NCI-H524 treated with DMSO at 0.1 percent for 48 hours (cell line): ENCODE measurements at places on chromosomes 5 and 9.
A peak's percentile ranks its signal among the peaks of the same experiment; 100 is the strongest.

DNA sequence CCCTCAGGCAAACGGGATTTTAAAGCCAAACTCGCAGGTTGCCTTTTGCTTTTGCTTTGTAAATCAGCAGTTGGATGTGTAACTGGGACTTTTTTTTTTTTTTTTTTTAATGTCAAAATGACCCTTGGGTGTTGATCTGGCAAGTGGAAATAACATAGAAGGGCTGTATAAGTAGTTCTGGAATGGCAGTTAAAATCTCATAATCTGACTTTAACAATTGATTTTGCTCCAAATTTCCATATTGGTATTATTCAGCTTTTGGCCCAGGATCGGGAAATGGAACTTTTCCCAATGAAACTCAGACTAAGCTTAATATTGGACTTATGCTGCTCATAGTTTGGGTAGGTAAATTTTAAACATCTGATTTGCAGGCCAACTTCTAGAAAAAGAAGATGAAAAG, 346.8 kb upstream of the NUDT12 start:
- no peak for DNase-seq

- DNase-seq, result no peak
Observed at GRCh38 chr9:84736536-84736935, 67.0 kb downstream of the NTRK2 start.

GRCh38 chr9:114264806-114265550, 57.9 kb upstream of the ORM1 start:
- DNase-seq, result peak; percentile 83

- DNase-seq, result peak; percentile 47
Observed at GRCh38 chr5:138649775-138650174, 74.6 kb upstream of the HSPA9 start.

DNA sequence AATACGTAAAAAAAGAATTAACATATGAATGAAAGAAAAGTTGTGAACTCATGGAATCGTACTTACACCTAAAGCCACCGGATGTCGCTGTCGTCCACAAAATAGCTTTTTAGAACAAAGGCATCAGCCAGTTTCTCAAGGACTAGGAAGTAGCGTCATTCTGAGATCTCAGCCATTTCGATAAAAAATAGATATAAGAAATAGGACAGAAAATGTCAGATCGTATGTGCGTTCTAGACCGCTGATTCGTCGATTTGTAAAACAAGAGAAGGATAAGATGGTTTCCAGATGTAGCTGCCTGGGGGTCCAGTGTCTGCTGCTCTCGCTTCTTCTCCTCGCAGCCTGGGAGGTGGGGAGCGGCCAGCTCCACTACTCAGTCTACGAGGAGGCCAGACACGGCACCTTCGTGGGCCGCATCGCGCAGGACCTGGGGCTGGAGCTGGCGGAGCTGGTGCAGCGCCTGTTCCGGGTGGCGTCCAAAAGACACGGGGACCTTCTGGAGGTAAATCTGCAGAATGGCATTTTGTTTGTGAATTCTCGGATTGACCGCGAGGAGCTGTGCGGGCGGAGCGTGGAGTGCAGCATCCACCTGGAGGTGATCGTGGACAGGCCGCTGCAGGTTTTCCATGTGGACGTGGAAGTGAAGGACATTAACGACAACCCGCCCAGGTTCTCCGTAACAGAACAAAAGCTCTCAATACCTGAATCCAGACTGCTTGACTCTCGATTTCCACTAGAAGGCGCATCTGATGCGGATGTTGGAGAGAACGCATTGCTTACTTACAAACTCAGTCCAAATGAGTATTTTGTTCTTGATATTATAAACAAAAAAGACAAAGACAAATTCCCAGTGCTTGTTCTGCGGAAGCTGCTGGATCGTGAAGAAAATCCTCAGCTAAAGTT, at the start of gene PCDHA10:
Gene PCDHA10 (plus strand): TSS at position 126 of the 903 bp plus-strand sequence. CDS start 152 bp downstream, at position 278.
- no peak for DNase-seq

- DNase-seq, result no peak
Observed at GRCh38 chr5:23528677-23529076, 21.3 kb downstream of the PRDM9 start.

DNA sequence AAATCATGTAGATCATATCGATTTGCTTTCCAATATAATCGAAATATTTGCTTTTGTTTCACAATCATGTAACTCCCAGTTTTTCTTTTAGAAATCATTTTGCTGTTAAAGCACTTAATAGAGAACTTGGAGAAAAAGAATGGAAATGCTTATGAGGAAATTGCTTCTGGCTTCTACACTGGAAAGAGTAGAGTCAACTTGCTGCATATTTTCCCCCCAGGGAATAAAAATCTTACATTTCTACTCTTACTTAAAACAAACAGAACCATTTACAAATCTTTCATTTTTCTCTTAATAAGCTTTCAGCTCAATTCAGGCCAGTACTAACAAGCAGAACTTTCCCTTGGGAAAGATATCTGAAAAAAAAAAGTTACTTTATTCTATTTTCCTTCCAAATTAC, 312.0 kb downstream of the CHSY3 start:
- DNase-seq, result no peak

DNA sequence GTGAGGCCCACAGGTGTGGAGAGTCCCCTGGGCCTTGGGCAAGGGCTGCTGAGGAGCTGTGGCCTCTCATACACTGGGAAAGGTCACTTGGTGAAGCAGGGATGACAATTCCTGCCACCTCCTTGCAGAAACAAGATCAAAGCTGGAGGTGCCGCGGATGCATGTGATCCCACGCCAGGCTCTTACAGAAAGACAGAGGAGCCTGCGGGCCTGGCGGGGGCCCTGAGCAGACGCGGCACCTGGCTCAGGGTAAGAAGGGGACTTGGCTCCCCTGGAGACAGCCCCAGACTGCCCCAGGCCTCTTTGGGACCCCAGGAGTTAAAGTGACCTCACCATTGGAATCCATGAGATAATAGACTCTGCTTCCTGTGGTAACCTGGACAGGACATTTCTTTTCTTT, 4.8 kb downstream of the GFPT2 start:
- DNase-seq, result no peak

DNA sequence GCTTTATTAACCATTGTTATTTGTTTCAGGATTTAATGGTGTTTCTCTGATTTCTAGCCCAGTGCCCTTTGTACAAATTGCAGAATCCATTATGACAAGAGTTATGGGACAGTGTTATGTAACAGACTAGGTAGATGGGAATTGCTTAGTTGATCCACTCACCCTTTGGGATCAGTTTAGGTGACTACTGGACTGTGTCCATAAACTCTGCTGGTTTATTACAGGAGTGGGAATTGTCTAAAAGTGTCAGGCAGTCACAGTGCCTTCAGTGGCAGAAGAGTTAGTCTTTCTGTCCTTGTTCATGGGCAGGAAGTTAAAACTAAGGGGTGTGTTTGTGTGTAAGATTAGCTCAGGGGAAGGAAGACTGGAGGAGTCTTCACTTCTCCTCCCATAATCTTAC, 29.3 kb downstream of the RCL1 start:
- no peak for DNase-seq

DNA sequence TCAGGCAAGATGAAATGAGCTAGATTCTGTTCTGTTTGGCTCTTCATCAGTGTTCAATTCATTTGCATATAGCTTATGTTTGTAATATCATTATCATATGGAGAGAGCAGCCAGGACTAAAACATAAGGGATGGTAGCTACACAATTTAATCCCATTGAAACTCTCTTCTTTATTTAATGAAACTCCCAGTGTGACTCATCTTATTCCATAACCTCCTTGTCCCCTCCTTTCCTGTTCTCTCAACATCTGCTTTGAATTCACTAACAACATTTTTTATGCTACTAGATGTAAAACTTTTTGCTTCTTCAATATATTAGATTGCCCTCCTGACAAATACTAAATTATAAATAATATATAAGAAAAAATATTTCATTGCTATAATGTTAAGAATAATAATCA, 1823.4 kb downstream of the MAT2B start:
- DNase-seq, result no peak

GRCh38 chr9:86408121-86408520, 53.9 kb upstream of the TUT7 start:
- DNase-seq, result no peak

GRCh38 chr9:70567511-70567910, 153.1 kb upstream of the KLF9 start:
- DNase-seq, result no peak

GRCh38 chr9:3879726-3880505, 354.1 kb upstream of the RFX3 start:
- DNase-seq, result peak; percentile 60

- no peak for DNase-seq
Observed at GRCh38 chr9:96173640-96174039, 128.3 kb downstream of the HSD17B3 start.

- DNase-seq, result no peak
Observed at GRCh38 chr5:142334538-142334937, 9.7 kb upstream of the SPRY4 start.

DNA sequence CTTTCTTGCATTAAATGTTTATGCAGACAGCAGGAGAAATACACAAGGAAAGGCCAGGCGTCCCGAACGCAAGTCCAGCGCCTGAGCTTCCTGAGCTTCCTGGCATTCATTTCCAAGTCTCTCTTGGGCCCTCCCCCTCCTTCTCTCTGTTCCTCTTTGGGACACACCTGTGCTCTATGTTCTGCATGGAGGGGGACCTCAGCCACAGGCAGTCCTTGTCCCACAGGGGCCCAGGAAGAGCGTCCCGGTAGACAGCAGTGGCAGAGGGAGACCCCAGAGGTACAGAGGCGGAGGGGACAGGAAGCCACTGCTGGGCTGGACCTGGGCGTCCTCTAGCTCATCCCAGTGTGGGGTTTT, 221.3 kb downstream of the C9orf50 start:
- no peak for DNase-seq

DNA sequence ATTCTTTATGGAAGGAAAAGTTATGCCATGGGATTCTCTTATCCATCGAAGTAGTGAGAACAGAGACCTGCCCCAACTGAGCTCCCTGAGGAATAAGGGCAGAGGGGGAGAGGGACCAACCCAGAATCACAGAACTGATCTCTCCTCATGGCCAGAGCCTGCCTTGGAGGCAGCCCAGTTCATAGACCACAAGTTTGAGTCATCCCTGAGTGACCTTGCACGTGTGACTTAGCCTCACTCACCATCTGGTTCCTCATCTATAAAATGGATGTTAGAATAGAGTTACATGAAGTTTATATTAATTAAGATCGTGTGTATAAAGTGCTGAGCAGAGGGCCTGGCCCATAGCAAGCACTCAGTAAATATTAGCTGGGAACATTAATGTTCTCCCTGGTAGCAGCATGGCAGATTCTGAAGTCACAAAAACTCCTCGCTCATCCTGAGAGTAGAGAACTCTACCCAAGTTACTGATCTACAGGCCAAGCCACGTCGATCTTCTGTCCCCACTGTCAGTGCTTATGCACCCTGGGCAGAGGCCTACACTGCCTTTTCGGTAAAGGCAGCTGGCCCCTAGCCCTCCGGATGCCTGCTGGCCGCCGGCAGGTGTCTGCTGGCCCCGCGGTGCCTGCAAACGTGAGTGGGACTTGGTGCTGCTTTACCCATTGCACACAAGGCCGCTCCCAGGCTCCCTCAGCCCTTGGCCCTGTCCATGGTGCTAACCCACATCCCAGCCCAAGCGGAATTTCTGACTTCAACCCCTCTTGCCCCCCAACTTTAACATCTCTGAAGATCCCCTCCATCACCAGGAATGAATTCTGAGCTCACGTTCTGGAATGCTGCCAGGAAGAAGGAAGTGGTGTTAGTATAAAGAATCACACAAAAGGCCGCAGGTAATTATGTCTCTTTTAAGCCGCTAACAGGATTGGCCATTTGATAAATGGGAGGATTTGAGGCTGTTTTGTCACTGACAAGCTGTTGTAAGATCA, 61.1 kb upstream of the ARAP3 start:
- no peak for DNase-seq

- no peak for DNase-seq
Observed at GRCh38 chr9:137952976-137953666, 75.5 kb downstream of the CACNA1B start.
